ENCODE measurements at places on chromosomes 6 and 20.

DNA sequence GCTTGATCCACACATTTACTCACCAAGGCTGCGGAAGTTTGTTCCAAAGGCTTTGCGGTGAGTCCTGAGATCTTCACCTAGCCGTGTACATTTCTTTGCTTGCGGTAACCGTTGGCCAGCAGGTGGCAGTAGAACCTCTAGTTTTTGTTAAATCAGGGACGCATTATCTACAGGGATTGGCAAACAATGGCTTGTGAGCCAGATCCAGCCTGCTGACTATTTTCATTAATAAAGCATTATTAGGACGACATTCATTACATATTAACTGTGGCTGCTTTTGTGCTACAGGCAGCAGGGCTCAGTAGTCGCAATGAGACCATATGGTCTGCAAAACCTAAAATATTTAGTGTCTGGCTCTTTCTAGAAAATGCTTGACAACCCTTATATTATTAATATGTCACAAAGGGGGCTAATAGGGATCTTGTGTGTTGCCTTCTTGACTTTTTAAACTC, 174.1 kb downstream of the DOK5 start:
- DNase-seq, result peak; percentile 26

DNA sequence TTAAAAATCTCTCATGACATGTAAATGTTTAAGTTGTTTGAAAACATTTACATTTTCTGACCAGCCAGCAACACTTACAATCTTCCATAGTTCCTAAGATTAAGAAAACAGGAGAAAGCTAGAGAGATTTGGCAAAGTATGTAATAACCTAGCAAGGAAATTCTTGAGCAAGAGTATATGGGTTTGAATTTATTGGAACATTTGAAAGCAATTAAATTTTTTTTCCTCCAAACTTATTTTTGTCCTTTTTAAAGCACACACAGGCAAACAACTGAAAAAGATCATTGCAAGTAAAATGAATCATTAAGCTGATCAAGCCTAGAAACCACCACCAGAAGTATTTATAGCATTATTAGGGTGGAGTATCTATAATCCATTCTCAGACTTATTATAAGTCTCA, 20.1 kb upstream of the ZNF217 start:
- DNase-seq, result no peak

- no peak for DNase-seq
Measured at GRCh38 chr6:149324428-149324827, 6.9 kb downstream of the TAB2 start.

DNA sequence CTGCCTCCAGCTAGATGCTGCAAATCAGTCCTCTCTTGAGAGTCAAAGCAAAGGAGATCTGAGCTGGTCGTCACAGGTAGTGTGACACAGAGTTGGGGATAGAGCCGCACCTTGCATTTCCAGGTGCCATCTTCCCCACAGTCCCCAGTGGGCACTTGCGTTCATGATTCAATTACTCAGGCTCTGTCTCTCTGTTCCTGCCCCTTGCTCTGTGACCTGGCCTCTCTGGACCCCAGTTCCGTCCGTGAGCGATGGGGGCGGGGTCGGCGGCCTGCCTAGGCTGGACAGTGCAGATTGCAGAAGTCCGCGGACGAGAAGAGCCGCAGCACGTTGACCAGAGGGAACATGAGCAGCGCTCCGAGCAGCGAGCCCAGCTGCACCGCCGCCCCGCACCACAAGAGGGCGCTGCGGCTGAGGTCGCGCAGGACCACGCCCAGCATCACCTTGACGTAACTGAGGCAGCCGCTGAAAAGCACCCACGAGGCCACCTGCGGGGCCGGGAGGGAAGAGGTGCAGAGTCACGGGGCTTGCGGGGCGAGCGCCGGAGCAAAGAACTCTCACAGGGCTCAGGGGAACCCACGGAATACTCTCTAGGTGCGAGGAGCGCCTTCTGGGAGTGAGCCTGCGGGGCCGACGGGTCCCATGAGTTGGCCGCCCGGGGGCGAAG, 7.4 kb downstream of the SLC52A3 start:
- no peak for DNase-seq

DNA sequence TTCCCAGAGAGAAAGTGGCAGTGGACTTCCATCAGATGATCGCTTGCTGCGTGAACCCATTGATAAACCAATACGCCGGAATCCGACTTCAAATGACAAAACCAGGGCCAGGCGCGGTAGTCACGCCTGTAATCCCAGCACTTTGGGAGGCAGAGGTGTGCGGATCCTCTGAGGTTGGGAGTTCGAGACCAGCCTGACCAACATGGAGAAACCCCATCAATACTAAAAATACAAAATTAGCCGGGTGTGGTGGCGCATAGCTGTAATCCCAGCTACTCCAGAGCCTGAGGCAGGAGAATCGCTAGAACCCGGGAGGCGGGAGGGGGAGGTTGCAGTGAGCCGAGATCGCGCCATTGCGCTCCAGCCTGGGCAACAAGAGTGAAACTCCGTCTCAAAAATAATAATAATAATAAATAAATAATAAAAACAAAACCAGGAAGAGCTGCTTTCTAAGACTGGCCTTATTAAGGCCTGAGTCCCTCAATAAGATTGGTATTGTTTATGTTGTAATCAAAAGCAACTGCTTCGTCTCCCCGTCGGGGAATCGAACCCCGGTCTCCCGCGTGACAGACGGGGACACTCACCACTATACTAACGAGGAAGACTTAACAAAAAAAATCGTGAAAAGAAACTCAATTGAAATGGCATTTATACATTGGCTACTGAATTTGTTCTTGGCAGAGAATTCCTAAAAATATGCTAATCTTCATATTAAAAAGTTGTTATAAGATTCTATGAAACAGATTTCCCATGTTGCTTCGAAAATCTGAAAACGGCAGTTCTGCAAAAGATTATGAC, 110.2 kb upstream of the ZNF184 start:
- no peak for DNase-seq

DNA sequence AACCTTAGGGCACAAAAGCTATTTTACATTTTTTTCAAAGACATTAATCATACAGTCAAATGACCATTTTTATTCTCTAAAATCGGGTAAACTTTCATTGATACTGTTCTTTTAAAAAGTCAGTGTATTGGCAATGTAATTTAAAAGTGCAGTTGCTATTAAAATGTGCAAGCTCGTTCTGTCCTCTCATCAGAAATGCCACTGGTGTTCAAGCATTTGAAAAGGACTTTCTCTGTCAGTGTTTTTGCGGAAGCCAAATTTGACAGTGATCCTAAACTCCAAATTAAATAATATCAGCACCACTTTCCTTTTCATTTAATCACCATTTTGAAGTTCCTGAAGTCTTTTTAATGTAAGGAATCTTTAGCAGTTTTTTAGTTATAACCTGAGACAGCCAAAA, 69.6 kb downstream of the AFG1L start:
- DNase-seq, result no peak

- no peak for DNase-seq
Measured at GRCh38 chr6:63456734-63457133, 115.5 kb upstream of the LOC128125822 start.

DNA sequence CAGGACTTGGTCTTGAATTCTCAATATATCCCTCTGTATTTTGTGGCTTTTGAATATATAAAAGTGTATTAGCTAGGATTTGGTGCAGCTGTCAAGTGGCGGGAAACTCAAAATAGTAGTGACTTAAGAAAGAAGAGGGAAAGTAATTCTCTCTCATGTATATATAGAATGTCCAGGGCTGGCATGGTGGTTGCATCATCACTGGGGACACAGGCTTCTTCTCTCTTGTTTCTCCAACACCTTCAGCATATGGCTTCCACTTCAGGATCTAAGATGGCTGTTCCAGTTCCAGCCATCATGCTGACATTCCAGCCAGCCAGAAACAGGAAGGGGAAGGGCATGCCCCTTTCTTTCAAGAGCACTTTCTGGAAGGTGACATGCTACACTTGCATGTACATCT, 11.8 kb upstream of the GPR6 start:
- no peak for DNase-seq

GRCh38 chr20:34047917-34048316, 54.2 kb downstream of the RALY start:
- DNase-seq, result no peak

GRCh38 chr6:26439151-26440125, 866 bp upstream of the BTN3A3 start:
- DNase-seq, result no peak

All from CD4-positive, alpha-beta T cell treated with Interleukin-6 at 100 ng/mL for 8 hours (primary cell).